ENCODE measurements at places on chromosomes 5 and 9. TPM values are rescaled to one million over a fixed set of nuclear protein-coding genes. Genes with fewer than 3 reads are reported as not detected.

- no peak overlapping the region for H3K27ac ChIP-seq
- H3K27me3 ChIP-seq: no peaks in the 10 kb centered on the region
- no peaks in the 10 kb centered on the region for H3K36me3 ChIP-seq
Measured at GRCh38 chr5:159712672-159713071, 203.6 kb upstream of the ADRA1B start.

- H3K27ac ChIP-seq: peak overlapping the region; percentile 98
- H3K4me1 ChIP-seq: peaks cover 20% of the 10 kb centered on the region
- H3K36me3 ChIP-seq: no peaks in the 10 kb centered on the region
- H3K4me3 ChIP-seq: peak overlapping the region; percentile 65
Measured at GRCh38 chr5:134524272-134524825, 1.1 kb upstream of the JADE2 start.

- H3K4me3 ChIP-seq: no peak overlapping the region
- H3K27me3 ChIP-seq: no peaks in the 10 kb centered on the region
- no peaks in the 10 kb centered on the region for H3K4me1 ChIP-seq
Measured at GRCh38 chr9:10274988-10275387, 337.8 kb downstream of the PTPRD start.

DNA sequence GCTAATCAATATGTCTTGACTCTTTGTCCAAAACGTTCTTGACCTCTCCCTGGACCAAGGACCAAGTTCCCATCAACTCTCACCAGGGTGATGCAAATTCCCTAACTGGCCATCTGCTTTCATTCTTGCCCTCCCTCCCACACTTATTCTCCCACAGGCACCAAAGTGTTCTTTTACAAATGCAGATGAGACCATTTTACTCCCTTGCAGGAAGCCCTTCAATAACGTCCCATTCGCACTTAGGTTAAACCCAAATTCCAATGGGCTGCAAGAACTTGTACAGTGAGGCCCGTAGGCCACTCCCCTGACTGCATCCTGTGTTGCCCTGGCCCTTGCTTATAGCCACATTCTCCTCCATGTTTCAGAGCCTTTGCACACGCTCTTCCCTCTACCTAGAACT is 7.3 kb downstream of the ARAP3 start:
- no peaks in the 10 kb centered on the region for H3K27me3 ChIP-seq
- H3K36me3 ChIP-seq: peaks cover 4% of the 10 kb centered on the region
- no peaks in the 10 kb centered on the region for H3K4me1 ChIP-seq
- no peak for DNase-seq
- H3K27ac ChIP-seq: no peak overlapping the region
- no peak overlapping the region for H3K4me3 ChIP-seq

GRCh38 chr5:90366948-90367347 is 42.6 kb downstream of the CETN3 start:
- H3K27ac ChIP-seq: no peak overlapping the region
- no peak for DNase-seq
- no peak overlapping the region for H3K4me3 ChIP-seq
- no peaks in the 10 kb centered on the region for H3K36me3 ChIP-seq
- no peaks in the 10 kb centered on the region for H3K27me3 ChIP-seq
- H3K4me1 ChIP-seq: no peaks in the 10 kb centered on the region

DNA sequence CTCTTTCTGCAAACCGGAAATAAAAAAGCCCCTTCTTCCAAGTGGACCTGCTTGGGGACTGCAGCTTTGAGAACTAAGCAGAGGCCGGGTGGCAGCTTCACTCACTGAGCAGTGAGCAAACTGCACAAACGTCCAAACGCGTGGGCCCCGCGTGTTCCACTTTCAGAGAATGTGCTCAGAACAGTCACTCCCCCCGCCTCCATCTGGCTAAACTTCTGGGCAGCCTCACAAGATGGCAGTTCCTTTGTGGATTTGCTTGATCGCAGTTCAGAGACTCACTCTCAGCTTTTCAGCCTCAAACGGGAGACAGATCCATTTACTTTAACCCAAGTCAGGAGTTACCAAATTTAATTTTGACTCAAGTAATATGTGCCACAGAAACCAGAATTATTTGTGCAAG is 216.6 kb downstream of the TLE1 start:
- H3K27me3 ChIP-seq: no peaks in the 10 kb centered on the region
- no peak overlapping the region for H3K27ac ChIP-seq
- no peaks in the 10 kb centered on the region for H3K36me3 ChIP-seq
- H3K4me1 ChIP-seq: no peaks in the 10 kb centered on the region
- DNase-seq: no peak

GRCh38 chr9:83062651-83063527 is at the start of gene RASEF:
Gene RASEF (minus strand): TSS chr9:83063142. CDS start chr9:83062867, 275 bp downstream.
- H3K27me3 ChIP-seq: peaks cover 4% of the 10 kb centered on the region
- peak within 1 kb of the TSS; percentile 74 for H3K27ac ChIP-seq
- peak; percentile 86 for DNase-seq
- H3K36me3 ChIP-seq: no peaks in the 10 kb centered on the region
- H3K4me3 ChIP-seq: peak within 1 kb of the TSS; percentile 40

DNA sequence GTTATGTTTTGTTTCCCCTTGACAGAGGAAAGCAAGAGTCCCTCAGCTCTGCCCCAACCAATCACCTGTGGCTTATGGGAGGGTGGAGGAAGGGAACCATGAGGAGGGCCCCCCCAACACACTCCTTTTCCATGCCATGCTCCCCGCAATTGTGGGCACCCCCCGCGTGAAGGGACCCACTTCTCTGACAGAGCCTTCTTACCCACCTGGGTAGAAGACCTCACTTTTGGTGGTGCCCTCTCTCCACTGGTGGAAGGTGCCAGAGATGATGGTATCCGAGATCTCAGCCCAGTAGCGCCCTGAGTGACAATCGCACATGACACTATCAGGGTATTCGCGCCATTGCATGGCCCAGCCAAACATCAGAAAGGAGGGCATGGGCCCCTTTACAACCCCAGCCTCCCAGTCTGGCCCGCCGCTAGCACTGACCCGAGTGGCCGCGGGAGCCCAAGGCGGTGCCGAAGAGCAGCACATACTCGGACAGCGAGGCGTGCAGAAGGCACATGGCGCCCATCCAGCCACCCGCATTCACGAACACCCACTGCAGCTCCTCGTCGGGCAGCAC is 714 bp downstream of the SIGMAR1 start:
- no peaks in the 10 kb centered on the region for H3K27me3 ChIP-seq
- no peak for DNase-seq
- peak overlapping the region; percentile 60 for H3K27ac ChIP-seq
- H3K4me1 ChIP-seq: peaks cover 2% of the 10 kb centered on the region
- peak overlapping the region; percentile 44 for H3K4me3 ChIP-seq

FGF10 gene
- 0.19 TPM for polyA plus RNA-seq

SLIT3 gene
- 14.5 TPM for polyA plus RNA-seq

INSL4 gene
- polyA plus RNA-seq: not detected

SNX24 gene
- 27.0 TPM for polyA plus RNA-seq
